Cortex of kidney (tissue), 1 donor: ENCODE measurements at places on chromosomes 5 and 9.

GRCh38 chr5:7754997-7755596 is 95.8 kb downstream of the CFAP90 start:
- DNase-seq: no peak

DNA sequence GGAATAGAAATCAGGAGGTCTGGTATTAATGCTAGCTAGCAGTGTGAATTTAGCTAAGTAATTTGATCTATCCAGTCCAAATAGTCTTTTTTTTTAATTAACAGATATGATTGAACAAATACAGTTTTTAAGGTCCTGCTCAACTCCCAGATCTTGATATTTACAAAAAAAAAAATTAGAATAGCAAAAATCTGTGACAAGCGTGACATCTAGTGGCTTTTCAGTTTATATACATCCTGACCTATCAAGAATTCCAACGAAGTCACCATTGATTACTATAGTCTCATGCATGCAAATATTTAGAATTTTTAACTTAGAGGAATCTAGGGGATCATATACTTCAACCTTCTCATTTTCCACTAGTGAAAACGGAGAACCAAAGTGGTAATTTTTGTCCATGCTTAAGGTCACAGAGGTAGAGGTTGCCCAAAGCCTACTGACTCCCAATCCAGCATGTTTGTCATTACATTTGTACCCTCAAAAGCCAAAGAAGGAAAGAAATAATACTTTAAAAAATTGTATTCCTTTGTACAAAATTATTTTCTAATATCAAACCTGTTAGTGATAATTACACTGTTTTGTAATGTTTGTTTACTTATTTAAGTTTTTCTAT is 17.6 kb upstream of the TARS1 start:
- no peak for DNase-seq

GRCh38 chr5:72649449-72649848 is 142.2 kb upstream of the ZNF366 start:
- DNase-seq: no peak

GRCh38 chr5:143501310-143502044 is 98.0 kb upstream of the NR3C1 start:
- DNase-seq: no peak

GRCh38 chr5:82942083-82942881 is 134.9 kb downstream of the TMEM167A start:
- no peak for DNase-seq

DNA sequence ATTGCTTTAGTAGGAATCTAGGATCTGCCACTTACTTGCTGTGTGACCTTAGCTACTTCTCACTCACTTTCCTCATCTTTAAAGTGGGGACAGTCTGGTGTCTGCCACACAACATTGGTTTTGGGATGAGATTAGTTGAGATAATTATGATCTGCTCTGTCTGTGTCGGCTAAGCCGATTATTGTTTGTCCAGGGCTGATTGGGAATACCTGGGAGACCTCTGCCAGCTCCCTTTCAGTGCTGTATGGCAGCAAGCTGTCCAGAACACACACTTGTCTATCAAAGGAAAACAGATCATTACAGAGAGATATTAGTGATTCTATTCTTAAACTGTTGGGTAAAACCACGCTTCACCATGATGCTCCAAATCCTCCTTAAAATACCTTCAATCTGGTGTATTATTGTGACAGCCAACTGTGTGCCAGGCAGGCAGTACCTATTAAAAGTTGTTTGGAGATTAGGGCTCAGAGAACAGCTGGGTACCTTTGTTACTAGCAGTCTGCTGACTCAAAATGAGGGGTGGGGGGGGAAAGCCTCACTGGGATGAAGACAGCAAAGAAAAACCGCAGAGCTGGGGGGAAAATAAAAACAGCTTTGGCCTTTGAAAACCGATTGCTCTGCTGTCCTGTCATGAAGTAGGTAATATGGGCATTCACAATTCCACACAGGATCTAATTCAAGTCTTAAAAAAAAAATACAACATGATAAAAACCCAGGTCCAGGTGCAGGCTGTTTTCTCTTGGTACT is 458.4 kb upstream of the C9orf72 start:
- no peak for DNase-seq

DNA sequence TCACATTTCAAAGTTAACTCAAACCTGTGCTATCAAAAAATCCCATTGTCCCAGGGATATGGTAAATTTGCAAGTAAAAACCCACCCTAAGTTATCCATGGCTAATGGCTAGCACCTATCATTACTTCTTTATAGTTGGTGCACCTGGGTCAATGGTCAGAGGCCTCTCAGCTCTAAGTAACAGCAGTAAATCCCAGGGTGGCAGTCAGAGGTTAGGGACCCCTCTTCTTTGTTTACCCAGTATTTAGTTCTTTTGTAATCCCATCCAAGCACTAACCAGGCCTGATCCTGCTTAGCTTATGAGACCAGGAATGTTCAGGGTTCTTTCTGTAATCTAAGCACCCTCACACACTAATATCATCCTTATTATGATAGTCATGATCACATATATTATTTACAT is 52.1 kb upstream of the WWC1 start:
- DNase-seq: no peak

- DNase-seq: no peak
These were observed 567.2 kb upstream of the MEF2C start for GRCh38 chr5:89450149-89450538.

- DNase-seq: no peak
These were observed 11.4 kb downstream of the VCAN start for GRCh38 chr5:83482961-83483360.

DNA sequence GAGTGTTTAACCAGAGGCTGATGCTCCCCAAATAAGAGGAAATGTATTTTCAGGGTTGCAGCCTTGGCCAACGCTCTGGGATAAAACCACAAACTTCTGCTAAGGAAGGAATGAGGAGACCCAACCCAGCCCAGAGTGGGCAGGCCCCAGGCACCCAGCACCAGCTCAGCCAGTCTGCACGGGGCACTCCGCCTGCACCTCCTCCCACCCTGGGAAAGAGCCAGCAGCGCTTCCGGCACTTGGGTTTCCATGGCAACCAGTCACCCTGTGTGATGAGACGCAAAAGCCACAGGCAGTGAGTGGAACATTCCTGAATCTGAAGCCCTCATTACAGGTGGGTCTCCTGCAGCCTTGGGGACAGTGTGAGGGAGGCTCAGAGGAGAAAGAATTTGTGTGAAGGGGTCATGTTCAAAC is 85.2 kb upstream of the ZBTB43 start:
- DNase-seq: no peak

GRCh38 chr9:82829818-82830217 is 233.1 kb downstream of the RASEF start:
- no peak for DNase-seq

DNA sequence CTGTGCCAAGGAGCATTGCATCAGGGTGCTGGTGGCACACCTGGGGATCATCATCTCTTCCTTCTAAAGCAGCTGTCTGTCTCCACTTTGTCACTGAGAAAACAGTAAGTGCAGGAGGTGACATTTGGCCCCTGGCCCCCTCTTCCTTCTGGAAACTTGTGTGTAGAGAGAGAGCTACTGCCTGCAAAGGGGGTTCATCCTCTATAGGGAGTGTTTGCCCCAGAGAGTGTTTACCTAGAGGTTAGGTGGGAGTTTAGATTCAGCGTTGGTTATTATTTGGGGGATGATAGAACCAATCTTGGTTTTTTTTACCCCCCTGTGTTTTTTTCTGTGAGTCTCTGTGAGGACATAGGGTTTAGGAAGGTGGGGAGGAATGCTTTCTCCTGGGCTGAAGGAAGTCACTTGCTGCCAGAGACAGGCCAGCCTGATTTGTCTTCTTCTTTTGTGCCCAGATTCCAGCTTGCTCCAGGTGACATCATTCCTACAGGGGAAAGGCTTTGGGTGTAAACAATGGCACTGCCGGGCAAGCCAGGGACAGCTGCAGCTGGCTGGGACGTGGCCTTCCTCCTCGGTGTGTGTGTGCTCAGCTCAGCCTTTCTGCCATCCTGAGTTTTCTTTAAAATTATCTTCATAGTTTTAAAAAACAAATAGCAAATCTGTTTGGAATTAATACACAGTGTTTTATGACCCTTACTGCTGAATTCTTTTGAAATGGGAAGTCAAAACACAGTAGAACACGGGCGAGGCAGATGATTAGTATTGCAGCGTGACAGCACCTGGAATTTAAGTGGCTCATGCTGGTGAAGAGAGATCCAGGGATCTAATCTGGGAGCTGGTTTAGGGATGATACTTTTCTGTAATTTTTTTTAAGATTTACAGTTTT is 24.5 kb downstream of the PRRC2B start:
- no peak for DNase-seq

DNA sequence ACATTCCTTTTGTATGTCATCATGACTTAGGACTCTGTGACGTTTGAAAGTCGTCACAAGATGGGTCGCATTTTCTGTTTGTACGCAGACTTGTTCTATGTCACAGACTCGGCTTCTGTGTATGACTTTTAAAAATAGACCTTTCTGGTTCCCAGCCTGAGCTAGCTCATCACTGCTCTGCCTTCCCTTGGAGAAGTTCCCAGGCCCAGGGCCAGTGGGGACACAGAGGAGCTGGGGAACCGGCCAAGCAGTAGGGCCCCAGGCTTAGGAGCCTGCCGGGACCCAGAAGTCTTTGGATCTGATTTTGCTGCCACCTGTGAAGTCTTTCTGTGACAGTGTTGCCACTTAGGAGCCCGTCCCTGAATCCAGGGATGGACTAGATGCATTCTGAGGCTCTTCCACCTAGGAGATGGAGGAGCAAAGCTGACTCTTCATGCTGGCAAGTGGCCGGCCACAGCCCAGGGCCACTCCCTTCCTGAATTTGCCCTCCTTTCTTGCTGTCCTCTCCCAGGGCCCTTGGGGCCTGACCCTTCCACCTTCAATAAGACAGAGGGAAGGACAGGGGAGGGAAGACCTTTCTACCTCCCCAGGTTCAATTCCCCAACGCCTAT is 18.1 kb upstream of the UBE2QL1 start:
- DNase-seq: no peak

DNA sequence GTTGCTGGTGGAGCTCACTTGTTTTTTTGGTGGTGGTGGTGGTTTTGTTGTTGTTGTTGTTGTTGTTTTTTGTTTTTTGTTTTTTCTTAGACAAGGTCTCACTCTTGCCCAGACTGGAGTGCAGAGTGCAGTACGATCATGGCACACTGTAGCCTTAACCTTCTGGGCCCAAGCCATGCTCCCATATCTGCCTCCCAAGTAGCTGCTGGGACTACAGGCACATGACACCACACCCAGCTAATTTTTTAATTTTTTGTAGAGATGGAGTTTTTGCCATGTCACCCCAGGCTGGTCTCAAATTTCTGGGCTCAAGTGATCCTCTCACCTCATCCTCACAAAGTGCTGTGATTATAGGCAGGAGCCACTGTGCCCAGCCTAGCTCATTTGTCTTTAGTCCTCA is 53.5 kb downstream of the NUP214 start:
- no peak for DNase-seq

- no peak for DNase-seq
These were observed 474.2 kb downstream of the DNAH5 start for GRCh38 chr5:13470263-13470662.

DNA sequence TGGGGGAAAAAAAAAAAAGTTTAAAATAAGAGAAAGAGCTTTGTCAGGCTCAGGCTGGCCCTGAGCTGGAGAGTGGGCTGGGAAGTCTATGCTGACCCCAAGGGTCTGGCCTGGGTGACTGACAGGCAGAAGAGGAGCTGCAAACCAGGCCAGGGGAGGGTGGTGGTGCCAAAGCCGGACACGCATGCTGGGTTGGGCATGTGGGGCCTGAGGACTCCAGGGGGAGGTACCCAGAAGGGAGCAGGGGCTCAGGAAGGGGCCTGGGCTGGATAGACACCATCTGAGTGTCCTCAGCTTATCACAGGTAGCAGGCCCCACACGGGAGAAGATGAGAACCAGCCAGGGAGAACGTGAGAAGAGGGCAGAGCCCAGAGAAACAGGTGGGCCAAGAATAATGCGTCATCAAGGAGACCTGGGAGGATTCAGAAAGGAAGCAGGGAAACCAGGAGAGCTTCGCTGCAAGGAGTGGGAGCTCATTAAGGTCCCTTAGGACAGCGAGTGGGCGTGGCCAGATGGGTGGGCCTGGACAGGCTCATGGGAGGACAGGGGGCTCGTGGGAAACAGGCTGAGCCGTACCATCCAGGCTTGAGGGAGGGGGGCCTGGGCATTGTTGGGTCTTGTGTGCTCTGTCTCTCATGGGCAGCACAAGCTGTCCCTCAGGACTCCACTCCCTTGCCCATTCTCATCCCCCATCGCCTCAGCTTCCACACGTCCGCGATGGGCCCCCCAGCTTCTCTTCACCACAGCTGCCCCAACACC is 16.0 kb downstream of the TMOD1 start:
- DNase-seq: no peak

DNA sequence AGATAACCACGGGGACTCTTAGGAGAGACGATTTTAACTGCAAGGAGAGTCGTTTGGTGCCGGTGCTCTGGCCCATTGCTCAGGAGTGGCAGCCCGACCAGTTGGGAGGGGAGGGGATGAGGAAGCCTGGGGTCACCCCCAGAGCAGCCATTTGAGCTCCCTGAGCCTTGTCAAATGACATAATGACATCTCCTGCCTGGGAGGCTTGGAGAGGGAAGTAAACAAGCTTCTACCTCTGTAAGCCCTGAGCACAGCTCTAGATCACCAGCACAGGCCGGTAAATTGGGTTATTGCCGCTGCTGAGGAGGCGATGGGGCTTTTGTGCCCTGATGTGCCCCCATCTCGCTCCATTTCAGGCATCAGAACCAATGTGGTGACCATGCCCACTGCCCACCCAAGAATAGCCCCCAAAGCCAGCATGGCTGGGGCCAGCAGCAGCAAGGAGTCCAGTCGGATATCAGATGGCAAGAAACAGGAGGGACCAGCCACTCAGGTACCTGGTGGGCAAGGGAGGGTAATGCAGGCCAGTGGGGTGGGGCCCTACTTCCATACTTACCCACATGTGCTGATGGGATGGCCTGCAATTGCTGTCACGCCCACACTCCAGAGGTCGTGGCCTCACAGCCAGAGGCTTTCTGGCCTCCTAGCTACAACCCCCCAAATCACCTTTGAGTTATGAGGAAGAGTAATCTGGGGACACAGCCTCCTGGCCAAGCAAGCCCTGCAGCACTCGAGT is 23.0 kb downstream of the CD74 start:
- no peak for DNase-seq

- no peak for DNase-seq
These were observed 145.4 kb downstream of the MTX3 start for GRCh38 chr5:79845448-79846197.

DNA sequence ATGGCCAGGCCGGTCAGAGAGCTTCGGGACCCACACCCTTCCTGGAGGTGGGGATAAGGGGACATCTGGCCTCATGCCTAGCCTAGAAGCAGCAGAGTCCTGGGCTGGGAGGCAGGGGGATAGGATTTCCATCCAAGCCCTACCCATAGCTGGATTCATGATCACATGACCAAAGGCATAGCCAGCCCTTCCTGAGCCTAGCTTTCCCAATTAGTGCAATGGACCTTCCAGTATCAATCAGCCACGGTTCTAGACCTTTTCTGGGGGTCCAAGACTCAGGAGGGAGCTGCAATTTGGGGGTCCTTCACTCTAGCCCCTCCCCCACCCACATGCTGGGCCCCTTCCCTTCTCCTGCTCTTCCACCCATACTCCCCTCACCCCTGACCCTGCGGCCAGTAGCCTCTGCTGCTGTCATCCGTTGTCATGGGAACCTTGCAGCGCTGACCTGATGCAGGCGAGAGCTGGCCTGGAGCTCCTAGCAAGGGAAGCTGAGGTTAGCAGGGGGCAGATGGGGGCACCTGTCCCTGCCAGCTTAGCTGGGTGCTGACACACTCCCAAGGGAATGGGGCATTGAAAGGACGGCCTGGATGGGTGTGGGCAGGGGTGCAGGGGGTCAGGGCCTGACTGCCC is 44.6 kb downstream of the CXXC5 start:
- no peak for DNase-seq

GRCh38 chr9:7298123-7298522 is 501.5 kb downstream of the DMAC1 start:
- no peak for DNase-seq

- no peak for DNase-seq
These were observed 40.4 kb downstream of the ACTBL2 start for GRCh38 chr5:57442080-57442839.
